Stimulated activated CD8-positive, alpha-beta memory T cell treated with anti-CD3 and anti-CD28 coated beads, Interleukin-4, amount 100 ng/mL, for 1 hour (primary cell): ENCODE measurements at places on chromosomes 6 and 20.
A peak's percentile ranks its signal among the peaks of the same experiment; 100 is the strongest.

DNA sequence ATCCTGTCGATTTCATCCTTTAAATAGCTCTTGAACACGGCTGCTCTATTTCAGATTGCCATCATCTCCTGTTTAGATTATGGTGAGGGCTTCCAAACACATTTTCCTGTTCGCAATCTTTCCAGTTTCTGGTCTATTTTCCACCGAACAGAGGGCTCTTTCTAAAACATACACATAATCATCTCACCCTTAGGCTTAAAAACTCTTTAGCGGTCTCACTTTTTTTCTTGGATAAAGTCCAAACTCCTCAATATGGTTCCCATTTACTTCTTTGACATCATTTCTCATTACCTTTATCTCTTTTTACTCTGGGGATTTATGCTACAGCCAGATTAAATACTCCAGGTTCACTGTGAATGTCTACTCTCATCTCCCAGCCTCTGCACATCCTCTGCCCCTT, 103.4 kb upstream of the STMND1 start:
- no peak for DNase-seq

- DNase-seq = no peak
Measured at GRCh38 chr6:131924881-131925474, 26.2 kb downstream of the CCN2 start.

DNA sequence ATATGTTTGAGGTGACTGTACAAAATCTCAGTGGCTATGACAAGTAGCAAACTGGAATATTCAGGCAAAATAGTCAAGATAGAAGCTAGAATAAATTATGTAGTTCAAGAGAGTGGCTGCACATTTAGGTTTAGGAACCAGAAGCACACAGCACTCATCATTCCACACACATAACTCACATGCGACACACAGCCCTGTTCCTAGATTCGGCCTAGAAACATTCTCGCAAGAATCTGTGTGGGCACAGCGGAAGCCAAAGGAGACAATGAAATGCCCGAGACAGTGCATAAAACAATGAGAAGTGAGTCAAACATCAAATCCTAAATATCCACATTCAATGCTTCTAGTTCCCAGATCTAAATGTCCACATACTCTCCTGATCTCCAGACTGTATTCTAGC, 9.5 kb upstream of the SUPT3H start:
- no peak for DNase-seq

GRCh38 chr6:16334671-16335070, 96.3 kb downstream of the GMPR start:
- no peak for DNase-seq

- peak; percentile 40 for DNase-seq
Measured at GRCh38 chr6:28940858-28941683, 17.3 kb upstream of the TRIM27 start.

DNA sequence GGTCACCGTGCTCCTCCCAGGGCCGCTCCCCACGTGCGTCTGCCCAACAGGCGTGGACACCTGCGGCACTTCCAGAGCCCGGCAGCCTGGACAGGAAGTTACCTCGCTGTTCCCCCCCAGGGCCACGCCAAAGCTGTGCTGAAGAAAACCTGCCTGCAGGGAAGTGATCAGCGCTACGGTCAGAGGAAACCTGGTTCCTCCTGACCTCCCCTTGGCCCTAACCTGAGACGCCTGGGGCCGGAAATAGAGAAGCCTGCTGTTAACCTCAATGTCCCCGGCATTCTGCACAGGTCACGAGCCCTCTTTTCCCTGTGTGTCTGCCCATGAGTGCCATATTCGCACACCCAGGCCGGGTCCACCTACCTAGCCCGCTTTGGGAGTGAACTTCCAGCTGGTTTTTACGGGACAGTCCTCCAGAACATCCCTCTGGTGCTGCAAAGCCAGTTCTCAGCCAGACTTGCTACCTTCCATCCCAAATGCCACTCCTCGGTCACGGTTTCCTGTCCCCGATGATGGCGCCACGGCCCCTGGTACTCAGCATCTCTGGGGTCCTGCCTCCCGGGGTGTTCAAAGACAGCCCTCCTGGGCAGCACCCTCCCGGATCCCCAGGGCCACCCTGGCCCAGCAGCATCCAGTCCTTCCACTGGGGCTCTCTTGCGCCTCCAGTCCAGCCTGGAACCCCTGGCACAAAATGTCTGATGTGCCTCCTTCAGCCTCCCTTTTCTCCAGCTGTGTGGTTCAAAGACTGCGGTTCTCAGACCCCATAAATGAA, 12.0 kb upstream of the IRF4 start:
- no peak for DNase-seq

GRCh38 chr6:53014744-53015143, 19.7 kb upstream of the GSTA4 start:
- no peak for DNase-seq

DNA sequence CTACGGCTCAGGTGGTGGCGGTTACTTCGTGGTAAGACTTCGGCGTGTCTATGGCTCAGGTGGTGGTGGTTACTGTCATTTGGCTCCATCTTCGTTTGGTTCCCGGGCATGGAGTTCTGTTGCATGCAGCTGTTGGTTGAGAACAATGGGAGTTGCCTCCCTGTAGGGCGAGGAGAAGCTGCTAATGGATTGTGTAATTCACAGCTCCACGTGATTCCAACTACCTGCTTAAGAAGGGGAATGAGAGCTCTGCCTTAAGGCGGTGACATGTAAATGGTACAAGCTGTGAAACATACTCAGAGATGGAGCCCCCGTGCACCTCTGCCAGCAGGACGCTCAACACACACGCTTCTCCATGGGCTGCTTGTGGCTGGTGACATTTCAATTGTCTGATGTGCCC, 12.4 kb upstream of the DACT2 start:
- no peak for DNase-seq

DNA sequence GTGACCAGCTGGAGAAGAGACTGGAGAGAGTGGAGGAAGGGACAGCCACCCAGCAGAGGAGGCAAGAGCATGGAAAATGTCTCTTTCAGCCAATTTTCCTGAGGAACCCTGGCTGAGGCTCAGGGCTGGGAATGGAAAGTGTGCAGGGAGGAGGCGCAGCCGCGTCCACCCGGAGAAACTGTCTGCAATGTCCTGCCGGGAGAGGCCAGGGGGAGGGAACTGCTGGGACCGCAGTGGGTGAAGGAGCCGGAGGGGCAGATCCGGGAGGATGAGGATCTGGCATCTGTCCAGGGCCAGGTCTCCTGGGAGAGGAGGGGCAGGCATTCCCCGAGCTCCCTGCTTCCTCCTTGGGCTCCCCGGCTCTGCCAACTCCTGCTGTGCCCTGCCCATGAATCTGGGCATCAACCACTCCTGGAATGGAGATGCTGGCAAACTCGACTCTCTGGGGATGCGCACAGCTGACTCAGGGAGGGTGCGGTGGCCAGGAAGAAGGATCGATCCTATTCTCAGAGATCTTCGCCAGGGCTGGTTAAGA, 17.4 kb upstream of the HM13 start:
- DNase-seq = no peak
